ENCODE measurements at places on chromosomes 2 and 18.

GRCh38 chr2:229675569-229675968 lies 38.8 kb downstream of the DNER start:
- no peak for DNase-seq

DNA sequence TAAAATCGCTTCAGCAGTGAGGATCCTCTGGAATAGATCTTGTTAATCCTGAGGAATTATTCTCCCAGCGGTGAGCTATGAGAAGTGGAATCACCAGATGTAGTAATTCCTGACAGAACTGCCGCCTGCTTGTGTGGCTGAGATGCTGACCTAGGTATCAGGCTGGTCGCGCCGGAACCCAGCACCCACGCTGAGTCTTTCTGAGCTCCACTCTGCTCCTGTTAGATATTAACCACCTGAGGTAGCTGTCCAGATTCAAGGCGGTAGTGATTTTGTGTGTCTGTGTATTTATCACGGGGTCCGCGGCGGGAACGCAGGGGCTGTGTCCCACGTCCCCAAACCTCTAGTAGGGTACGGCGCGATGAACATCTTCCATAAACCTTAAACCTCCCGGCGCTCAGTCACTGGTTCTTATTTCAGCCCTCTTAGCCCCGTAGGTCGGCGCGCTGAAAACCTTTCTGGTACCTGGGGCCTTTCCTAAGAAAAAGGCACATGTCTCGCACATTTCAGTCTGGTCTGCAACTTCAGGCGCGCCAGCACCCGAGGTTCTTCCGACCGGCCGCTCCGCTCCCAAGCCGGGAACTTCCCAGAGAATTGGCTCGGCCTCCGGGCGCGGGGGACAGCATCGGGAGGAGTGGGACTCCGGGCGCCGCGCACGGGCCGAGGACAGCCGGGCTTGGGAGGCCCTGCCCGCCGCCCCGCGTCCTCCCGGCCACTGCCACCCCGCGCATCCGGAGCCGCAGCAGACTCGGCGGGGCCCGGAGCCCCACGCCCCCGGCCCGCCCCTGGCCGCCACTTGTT lies 542 bp upstream of the CNNM3 start:
- DNase-seq: peak; percentile 56

GRCh38 chr18:80183273-80184050 lies 63.9 kb downstream of the PARD6G start:
- DNase-seq: no peak

DNA sequence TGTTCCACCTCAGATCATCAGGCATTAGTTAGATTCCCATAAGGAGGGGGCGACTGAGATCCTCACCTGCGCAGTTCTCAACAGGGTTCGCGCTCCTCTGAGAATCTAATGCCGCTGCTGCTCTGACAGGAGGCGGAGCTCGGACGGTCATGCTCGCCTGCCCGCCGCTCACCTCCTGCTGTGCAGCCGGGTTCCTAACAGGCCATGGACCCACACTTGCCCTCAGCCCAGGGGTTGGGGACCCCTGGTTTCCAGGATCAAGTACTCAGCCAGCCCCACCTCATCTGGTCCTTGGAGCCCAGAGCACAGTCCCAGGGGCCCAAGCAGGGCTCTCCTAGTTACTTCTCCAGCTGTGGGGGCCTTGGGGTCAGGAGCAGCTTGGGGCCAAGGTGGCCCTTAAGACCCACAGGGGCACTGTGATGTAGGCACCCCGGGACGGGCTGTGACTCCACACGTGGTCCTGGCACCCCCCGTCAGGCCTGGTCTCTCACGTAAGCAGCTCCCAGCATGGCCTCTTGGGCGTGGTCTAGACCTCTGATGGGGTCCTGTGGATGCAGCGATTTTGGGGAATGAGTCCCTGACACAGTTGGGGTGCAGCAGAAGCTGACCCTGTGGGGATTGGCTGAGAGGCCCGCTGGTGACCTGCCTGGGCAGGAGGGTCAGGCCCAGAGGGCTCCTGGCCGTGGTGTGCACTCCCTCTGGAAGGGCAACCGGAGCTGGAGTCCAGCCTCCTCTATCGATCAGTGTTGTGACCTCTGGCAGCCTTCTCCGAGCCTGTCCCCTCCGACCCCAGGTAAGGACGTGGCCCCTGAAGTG lies 28.3 kb upstream of the OTOS start:
- no peak for DNase-seq

DNA sequence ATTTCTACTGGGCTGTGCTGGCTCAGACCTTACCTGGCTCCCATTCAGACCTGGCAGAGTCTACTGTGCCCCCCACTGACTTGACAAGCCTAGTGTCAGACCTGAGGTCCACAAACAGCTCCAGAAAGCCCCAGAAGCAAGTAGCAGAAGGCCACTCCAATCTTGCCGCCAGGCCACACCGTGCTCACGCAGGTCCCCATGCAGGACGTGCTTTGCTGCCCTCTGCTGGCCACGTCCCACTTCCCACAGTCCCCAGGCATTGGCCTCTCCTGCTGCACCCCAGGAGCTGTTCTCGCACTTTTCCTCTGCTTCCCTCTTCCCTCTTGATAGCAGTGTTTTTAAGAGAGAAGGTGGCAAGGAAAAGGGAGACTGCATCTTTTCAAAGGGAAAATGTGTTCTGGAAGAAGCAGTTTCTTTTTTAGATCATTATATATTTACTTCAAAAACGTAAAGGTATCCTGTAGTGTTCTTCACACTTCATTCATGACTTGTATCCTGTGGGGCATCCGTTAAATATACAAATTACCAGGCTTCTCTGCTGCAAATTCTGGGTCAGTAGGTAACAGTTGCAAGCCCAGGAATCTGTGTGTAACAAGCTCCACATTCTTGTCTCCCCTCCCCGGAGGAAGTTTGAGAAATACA lies 81.4 kb upstream of the PAPOLG start:
- DNase-seq: peak; percentile 85

DNA sequence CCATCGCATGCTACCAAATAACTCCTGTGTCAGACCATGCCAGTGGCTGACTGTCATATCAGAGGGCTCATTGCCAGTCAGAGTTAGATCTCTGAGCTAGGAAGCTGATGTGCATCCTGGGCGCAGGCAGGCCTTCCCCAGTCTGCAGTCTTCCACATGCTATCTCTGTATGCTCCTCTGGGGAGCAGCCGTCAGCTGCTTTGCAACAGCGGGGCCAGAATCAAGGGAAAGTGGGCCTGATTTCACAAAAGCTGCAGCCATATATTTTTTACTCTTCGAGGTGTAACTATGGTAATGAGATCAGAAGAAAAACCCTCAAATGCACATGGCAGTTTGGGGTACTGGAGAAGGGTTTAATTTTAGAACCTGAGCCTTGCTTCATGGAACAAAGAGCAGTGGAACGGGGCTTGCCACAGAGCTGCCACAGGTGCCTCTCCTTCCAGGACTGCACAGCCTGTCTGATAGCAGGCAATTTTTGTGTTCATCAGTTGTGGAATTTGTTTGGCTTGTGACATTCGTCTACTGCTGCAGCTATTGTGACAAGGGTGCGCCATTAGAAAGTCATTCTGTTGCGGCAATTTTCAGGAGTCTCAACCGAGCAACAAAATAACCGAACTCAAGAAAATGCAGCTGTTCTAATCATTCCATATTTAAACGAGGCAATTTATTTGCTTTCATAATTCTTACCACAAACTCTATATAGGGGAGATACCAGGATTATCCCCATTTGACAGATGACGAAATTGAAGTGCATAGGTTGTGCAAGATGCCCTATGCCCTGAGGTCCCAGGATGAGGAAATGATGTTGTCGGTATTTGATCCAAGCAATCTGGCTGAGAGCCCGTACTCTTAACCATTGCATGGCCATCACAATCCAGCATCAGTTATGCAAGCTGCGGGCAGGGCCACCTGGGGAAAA lies 109.6 kb upstream of the CYRIA start:
- no peak for DNase-seq

DNA sequence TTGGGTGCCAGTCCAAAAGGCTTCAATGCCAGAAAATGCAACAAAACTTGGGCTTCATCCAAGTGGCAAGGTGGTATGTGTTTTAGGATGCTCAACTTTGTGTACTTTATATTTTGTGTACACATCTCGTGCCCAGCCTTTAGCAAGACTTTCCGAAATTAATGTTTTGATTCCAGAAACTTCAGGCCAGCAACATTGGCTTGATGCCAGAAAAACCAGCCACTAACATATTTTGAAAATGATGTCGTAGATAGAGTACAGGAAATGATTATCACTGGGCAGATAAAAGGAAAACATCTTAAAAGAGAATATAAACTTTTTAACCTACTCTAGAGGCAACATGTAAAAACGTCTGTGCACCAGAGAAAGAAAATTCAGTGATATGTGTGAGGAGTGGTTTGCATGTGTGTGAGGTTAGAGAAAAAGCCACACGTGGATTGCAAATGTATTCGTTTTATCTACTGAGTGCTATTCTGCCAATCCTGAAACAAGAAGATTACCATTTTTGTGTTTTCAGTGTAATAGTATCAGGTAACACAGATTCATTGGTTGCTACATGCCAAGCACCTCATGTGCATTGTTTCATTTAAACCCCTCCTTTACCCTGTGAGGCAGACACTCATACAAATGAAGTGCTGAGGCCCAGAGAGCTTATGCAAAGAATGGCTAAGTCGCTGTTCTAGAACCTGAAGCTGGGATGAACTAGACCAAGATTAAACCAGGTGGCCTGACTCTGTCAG lies 264.8 kb downstream of the C1D start:
- no peak for DNase-seq
